ENCODE measurements at places on chromosomes 2 and 18. TPM values are rescaled to one million over a fixed set of nuclear protein-coding genes. Genes with fewer than 3 reads are reported as not detected.

The TUBA3D gene
- total RNA-seq: not detected

The MZT2B gene
- 112 TPM for total RNA-seq

The FN1 gene
- total RNA-seq: 551 TPM

The APCDD1 gene
- total RNA-seq: not detected

The CREG2 gene
- total RNA-seq: 0.03 TPM

The ODC1 gene
- 59.6 TPM for total RNA-seq

DNA sequence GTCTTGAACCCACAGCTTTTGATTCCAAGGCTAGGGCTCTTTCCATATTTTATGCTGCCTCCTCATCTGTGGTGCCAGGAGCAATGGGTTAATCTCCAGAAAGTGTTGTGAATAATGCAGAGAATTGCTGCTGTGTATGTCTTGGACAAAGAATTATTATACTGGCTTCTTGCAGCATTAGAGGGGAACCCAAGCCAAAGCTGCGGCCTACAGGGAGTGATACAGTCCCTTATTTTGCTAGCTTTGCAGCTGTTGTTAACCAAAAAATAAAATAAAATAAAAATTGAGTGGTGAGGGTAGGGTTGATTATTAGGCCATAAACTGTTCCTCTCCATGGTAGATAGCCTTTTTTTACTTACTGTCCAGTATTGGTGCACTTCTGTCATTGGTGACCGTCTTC is 16.7 kb downstream of the WIPF1 start:
- DNase-seq: no peak

- peak; percentile 49 for DNase-seq
Measured at GRCh38 chr2:83827618-83828017, 631.5 kb downstream of the SUCLG1 start.

GRCh38 chr2:124607679-124608078 is 582.6 kb downstream of the CNTNAP5 start:
- DNase-seq: no peak

- peak; percentile 84 for DNase-seq
Measured at GRCh38 chr18:3851159-3851558, 401.2 kb downstream of the TGIF1 start.

GRCh38 chr2:29247336-29247914 is 132.2 kb downstream of the CLIP4 start:
- DNase-seq: no peak

- no peak for DNase-seq
Measured at GRCh38 chr18:76546436-76546835, 51.4 kb upstream of the ZNF516 start.

- no peak for DNase-seq
Measured at GRCh38 chr2:30237966-30238800, 6.8 kb downstream of the LBH start.

DNA sequence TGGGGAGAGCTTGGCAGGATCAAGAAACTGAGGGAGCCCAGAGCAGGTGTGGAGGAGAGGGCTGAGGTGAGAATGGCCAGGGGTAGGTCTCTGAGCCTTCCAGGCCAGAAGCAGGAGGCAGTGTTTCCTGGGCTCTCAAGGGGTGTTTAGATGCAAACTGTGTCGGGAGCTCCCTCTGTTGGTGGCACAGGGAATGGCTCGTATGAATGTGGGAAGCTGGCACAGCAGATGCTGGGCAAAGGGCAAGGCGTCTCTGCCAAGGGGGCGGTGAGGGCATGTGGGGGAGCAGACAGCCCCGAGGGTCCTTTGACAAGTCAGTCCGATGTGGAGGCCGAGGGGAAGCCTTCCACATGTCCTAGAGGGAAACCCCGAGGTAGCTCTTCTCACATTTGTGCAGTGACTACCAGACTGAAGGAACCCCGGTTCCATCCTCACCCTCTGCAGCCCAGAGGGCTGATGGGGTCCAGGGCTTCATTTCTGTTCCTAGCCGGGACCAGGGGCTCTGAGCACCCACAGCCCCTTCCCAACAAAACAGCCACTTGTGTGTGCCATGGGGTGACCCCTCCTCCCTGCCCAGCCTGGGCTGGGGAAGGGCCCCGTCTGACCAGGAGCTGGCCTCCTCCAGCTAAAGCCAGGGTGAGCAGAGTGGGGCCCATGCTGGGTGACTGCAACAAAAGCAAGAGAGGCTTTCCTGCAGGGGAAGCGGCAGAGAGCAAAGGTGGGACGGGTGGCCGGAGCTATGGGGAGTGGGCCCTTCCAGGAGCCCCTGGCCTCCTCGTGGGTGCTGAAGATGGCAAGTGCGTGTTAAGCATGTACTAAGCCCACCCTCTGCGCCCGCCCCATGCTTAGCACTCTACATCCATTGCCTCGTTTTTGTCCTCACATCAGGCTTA is 103.4 kb downstream of the SEPTIN10 start:
- peak; percentile 84 for DNase-seq

- peak; percentile 54 for DNase-seq
Measured at GRCh38 chr2:234745347-234745746, 206.5 kb upstream of the SH3BP4 start.

DNA sequence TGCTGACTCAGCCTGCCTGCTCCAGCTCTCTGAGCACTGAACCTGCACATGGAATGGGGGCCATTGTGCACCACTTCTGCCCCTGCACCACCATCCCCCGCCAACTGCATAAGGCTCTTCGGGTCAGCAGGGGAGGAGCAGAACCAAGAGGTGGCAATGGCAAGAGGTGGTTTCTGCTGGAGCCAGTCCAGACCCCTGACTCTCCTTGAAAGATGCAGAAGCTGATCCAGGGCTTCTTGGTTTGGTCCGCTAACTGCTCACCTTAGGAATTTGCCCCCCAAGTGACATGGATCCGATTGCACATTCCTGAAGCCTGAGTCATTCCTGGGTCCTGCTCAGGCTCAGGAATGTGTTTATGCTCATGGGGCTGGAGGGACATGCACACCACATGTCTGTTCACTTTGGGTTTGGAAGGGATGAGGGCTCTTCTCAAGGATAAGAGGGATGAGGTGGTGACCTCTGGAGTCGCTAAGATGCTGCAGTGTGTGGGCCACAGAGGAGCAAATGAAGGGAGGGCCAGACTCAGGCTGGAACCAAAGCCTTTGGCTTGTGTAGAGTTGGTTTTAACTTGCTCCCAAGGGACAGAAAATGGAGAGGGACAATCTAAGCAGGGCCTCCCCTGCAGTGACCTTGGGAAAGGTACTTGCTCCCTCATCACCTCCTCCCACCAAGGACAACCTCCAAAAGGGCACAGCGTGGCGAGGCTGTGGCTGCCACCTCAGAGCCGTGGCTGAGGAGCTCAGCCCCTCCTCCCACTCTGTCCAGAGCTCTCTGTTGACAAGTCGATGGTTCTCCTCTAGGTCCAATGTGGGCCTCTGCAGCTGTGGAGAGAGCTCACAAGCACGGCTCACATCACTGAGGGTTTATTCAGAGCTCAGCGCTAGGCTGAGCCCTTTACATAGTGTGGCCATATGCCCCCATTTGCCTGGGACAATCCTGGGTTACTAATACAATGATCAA is 66.2 kb downstream of the HS1BP3 start:
- DNase-seq: peak; percentile 46

GRCh38 chr2:18896125-18896764 is 306.9 kb upstream of the NT5C1B start:
- no peak for DNase-seq

DNA sequence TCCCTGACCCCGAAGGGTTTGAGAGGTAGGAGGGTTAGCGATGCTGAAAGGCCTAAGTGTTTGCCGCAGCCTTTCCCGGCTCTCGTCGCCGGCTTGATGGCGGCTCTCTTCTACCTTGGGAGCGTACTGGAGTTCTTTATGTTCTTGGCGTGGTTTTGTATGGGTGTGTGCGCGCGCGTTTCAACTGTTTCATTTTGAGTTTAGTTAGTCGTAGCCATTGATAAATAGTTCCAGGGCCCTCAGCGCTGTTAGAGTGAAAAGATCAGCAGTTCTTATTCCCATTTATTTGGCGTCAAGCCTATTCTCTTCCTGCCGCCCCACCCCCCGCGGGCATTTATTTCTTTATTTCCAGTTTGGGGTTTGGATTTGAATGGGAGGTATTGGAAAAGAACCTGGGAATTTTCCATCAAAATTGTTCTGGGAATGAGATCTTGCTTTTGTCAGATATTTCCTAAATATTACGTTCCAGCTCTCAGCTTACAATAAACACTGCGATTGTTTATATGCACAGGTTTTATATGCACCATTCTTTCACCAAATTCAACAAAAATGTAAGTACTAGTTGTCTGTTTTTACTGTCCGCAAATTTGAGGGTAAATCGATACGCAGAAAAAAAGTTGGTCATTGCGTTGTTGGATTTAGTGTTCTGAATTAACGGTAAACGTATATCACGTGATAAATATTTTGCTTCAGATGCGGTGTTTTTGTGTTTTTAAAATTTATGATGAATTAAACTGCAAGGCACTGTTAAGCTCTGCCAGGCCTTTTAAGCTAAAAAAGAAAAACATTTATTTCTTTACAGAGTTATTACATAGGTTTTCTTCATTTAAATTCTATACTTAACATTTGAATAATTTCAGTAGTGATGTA is 954 bp downstream of the CCNT2 start:
- DNase-seq: peak; percentile 37

DNA sequence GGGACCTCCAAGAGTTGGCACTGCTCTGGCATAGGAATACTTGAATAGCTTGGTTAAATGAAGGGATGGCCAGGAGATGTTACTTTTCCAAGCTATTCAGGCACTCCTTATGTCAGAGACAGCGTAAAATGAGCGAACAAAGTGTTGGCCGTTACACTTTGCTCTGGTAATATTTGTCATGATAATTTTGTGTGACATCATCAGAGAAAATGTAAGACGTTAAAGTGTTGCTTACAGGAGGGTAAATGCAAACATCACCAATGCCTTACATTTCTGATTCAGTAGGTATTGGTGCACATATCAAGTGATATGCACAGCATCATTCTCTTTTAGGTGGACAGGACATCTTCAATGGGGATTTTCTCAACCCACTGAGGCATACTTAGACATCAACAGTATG is 46.0 kb downstream of the PLEKHA3 start:
- no peak for DNase-seq

DNA sequence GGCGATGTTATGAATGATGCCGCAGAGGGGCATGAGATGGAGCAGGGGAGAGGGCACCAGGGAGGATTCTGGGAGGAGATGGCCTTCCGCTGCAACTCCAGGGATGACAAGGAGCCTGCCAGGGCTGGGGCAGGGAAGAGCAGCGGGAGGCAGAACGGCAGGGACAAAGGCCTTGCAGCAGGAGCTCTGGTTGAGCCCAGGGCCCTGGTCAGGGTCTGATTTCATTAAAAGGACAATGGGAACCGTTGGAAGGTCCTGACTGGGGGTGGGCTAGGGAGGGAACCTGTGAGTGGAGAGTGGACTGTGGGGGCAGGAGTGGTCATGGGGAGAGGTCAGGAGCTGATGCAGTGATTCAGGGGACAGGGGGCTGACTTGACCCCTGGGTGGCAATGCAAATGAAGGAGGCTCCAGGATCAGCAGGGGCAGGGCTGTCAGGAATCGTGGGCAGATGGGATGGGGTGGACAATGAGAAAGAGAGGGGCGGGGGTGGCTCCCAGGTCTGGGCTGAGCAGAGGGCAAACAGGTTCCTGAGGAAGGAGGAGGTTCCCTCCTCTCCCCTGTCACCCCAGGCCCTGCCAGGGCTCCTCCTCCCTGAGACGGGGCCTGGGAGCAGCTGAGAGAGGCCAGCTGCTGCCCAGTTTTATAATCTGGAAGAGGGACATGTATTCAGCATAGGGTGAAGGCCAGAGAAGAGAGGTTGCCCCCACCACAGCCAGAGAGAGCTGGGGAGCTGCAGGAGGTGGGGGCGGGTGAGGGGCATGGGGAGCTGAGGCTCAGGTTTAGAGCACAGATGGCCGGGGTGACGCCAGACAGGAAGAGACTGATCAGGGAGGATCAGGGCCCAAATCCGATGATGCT is 7.3 kb upstream of the DUSP2 start:
- no peak for DNase-seq

DNA sequence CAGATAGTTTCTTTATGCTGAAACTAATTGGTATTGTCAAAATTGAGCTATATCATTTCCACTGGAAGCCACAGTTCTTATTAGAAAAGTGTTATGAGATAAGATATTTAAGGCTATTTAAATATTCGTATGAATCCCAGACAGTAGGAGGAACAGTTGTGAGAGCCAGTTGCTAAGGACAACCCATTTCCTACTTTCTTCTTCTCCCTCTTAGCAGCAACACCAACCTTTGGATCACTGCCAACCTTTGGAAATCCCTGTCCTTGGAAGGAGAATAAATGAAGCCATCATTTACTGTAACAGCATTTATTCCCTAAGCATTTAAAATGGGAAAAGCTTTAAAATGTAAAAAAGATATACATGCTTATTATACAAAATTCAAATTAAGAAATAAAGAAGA is 85.8 kb downstream of the PLCL1 start:
- no peak for DNase-seq

GRCh38 chr2:29273685-29274611 is 158.7 kb downstream of the CLIP4 start:
- DNase-seq: no peak

- no peak for DNase-seq
Measured at GRCh38 chr2:128317181-128317898, 1.3 kb downstream of the HS6ST1 start.

DNA sequence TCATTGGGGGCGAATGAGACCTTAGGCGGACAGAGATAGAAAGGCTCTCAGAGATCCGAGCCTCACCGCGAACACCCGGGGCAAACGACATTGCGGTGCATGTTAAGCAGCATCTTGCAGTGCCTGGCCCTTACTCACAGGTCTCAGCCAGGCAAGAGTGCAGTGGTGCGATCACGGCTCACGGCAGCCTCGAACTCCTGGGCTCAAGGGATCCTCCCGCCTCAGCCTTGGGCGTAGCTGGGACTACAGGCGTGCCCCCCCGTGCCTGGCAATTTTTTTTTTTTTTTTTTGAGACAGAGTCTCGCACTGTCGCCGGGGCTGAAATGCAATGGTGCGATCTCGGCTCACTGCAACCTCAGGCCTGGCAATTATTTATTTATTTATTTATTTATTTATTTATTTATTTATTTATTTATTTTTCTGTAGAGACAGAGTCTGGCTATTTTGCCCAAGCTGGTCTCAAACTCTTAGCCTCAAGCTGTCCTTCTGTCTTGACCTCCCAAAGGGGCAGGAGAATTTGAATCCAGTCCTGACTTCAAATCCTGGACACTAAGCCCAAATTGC is 1.3 kb downstream of the LAMA3 start:
- no peak for DNase-seq

DNA sequence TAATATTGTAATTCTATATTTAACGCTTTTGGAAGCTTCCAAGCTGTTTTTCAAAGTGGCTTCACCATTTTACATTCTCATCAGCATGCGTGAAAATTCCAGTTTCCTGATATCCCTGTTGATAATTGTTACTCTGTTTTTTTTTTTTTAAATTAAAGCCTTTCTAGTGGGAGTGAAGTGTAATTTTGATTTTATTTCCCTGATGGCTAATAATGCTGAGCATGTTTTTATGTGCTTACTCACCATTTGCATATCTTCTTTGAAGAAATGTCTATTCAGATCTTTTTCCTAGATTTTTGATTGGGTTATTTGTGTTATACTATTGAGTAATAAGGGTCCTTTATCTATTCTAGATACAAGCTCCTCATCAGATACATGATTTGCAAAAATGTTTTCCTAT is 382.8 kb upstream of the HS6ST1 start:
- DNase-seq: no peak

DNA sequence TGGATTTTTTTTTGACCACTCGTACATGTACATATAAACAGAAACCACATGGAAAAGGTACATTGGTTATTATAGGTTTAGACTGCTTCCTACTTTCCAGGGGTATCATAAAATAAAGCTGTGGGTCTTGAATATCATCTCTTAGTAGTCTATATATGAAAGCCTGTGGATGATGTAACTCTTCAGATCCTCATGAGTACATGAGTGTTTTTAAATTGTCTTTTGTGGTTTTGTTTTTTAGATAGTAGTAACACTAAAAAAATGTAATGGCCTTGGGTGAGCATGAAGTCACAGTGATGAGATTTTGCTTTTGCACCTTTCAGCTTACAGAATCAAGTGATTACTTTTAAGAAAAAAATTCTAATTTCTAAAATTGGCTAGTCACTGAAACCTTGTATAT is 80.2 kb downstream of the RAB3GAP1 start:
- DNase-seq: no peak

Data from SK-MEL-5 (cell line).